GM12864 (cell line): ENCODE measurements at places on chromosomes 12 and 14.

DNA sequence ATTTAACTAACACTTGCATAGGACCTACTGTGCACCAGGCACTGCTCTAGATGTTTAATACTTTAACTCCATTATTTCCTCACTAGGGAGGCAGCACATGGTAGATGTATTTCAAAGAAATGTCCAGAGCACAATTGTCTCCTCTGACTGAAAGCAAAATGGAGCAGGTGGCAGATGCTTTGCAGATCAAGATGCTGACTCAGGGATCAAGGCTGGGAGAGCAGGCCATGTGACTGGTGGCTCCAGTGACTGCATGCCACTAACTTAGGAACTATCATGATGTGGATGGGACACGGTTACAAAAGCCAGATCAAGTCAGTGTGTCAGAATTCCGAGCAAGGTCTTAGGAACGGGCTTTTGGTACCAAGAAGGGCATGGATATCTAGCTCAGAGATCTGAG, 28.2 kb downstream of the SERPINA11 start:
- DNase-seq, result no peak

- no peak for DNase-seq
Measured at GRCh38 chr14:21074398-21075272, 4.5 kb downstream of the ARHGEF40 start.

DNA sequence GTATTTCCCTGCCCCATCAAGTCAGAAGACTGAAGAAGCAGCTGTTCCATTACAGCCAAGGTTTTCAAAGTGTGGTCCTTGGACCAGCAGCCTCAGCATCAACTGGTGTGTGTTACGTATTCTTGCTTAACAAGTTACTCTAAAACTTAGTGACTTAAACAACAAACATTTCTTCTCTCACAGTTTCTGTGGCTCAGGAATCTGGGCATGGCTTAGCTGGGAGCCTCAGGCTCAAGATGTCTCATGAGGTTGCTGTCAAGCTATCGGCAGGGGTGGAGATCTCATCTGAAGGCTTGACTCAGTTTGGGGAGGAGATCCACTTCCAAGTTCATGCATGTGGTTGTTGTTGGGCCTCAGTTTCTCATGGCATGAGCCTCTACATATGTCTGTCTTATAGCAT, 174.5 kb downstream of the KTN1 start:
- no peak for DNase-seq

- no peak for DNase-seq
Measured at GRCh38 chr12:110345176-110345661, 58.3 kb downstream of the ANAPC7 start.

DNA sequence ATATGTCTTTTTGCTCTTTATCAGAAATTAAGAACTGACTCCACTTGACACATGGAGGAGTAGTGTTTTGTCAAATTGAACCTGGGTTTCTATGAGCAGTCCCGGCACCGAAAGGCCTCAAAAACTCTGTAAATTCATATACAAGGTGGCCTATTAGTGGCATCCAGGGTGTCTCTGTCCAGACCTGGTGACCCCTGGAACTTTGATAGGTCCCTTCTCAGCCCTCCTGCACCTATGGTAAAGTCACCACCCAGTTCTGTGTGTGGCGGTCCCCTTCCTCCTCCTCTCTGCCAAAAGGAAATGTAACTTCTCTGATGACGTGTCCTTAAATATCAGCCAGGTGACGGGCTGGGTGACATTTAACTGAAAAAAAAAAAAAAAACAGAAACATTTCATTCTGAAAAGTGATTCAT, 204.0 kb upstream of the FOXN3 start:
- DNase-seq, result no peak

- no peak for DNase-seq
Measured at GRCh38 chr12:41277100-41277945, 89.2 kb downstream of the PDZRN4 start.

DNA sequence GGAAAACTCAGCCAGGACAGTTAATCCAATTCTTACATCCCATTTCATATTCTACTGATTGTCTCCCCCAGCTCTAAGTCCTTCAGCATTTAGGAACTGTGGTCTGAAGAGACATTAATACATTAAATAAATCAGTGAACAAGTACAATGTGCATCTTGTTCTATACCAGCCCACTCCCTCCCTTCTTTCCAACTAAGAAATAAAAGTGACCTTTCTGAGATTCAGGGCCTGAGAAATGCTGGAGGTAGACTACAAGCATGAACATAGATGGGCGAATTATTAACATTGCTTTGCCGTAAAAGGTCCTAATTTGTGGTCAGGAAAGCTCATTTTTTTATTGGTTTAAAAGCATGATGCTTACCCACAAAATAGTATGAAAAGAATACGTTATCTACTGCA, 113.1 kb downstream of the NELL2 start:
- no peak for DNase-seq

- no peak for DNase-seq
Measured at GRCh38 chr12:95673576-95673975, 117.0 kb downstream of the NTN4 start.

GRCh38 chr12:75508159-75508558, 3.2 kb downstream of the KRR1 start:
- DNase-seq, result no peak

- no peak for DNase-seq
Measured at GRCh38 chr14:38210587-38211216, 3.0 kb downstream of the SSTR1 start.

DNA sequence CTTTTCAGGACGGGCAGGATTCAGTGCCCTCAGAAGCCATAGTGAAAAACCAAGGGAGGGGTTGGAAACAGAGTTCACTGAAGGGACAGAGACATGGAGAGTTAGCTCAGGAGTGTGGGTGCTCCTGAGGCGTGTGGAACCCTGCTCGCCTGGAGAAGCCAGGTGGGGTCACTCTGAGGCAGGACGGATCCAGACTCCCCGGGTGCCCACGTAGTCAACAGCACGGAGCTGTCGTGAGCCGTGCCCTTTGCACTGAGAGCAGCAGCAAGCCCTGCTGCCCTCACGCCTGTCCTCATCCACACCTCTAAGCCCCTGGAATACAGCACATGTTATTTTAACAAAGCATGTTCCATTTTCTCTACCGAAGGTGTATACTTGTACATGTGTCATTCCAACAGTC, 114.7 kb downstream of the FBXL14 start:
- no peak for DNase-seq

GRCh38 chr14:101862177-101862576, 100.7 kb downstream of the PPP2R5C start:
- no peak for DNase-seq

GRCh38 chr14:64474041-64474440, 8.7 kb downstream of the AKAP5 start:
- DNase-seq, result no peak

- DNase-seq, result no peak
Measured at GRCh38 chr12:4251967-4252366, 21.6 kb upstream of the CCND2 start.

DNA sequence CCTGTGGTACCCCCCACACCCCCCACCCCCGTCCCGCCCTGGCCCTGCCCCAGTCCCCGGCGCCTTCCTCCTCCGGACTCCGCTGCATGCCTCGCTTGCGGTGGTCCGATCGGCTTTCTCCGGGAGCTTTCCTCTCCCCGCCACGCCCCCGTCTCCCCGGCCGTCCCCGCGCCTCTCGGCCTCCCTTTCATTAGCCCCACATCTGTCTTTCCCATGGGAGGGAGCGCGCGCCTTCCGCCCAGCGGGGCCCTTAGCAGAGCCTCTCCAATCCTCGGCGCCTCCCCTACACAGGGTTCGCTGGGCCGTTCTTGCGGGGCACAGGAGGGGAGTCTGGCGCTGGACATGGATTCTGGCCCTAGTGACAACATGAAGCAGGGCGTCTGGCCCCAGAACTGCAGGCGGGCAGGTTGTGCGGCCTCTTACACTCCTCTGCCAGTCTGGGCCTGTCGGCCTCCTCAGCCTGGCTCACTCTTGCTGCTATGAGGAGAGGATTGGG, 1.5 kb upstream of the EFS start:
- no peak for DNase-seq

- no peak for DNase-seq
Measured at GRCh38 chr12:51980051-51980808, 26.5 kb upstream of the TAMALIN start.

DNA sequence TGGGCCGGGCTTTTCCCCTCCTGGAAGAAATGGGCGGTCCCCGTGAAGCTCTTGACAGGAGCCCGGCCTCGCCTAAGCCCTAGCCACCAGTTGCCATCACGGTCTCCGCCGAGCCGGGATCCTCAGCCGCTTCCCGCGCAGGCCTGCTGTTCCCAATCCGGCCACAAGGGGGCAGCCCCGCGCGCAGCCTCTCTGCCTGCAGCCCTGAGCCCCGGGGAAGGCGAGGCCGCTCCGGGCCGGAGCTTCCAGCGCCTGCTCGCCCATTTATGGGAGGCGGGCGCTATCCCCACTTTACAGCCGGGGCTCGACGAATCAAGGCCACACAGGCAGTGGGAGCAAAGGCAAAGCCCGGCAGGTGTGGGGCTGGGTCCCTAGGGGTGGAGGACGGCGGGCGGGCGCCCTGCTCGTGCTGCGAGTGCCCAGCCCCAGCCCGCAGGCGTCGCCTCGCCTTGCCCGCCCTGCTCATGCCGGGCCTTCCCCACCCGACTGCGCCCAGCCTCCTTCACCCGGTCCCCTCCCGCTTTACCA, 61.5 kb downstream of the LGMN start:
- DNase-seq, result no peak

- DNase-seq, result no peak
Measured at GRCh38 chr12:67069451-67070306, 199.5 kb upstream of the CAND1 start.

GRCh38 chr12:66340131-66340530, 37.8 kb downstream of the HELB start:
- DNase-seq, result no peak

GRCh38 chr14:64958743-64959142, 13.4 kb downstream of the RAB15 start:
- no peak for DNase-seq

GRCh38 chr14:98819132-98819866, 452.7 kb downstream of the BCL11B start:
- no peak for DNase-seq
